NCI-H2081 treated with DMSO at 0.1 percent for 48 hours (cell line): ENCODE measurements at places on chromosomes 4 and X.
A peak's percentile ranks its signal among the peaks of the same experiment; 100 is the strongest.

DNA sequence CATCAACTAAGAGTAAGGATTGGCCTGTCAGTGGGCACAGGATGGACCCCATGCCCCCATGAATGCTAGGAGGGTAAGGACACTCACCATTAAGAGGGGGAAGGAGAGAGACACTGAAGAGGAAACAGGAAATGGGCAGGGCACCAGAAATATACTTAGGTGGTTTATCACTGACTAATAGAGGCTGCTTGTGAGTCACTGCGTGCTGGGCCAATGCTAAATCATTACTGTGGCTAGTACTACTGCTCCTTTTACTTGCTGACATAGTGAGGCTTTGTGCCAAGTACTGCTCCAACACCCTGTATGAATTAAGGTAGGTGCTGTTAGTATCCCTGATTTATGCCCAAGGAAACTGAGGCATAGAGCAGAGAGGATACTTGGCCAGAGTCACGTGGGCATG is 130.4 kb upstream of the FRMPD4 start:
- DNase-seq: no peak

- DNase-seq: no peak
Observed at GRCh38 chr4:4647041-4647440, 105.2 kb upstream of the STX18 start.

GRCh38 chr4:77149789-77150188 is 7.2 kb upstream of the CCNG2 start:
- no peak for DNase-seq

DNA sequence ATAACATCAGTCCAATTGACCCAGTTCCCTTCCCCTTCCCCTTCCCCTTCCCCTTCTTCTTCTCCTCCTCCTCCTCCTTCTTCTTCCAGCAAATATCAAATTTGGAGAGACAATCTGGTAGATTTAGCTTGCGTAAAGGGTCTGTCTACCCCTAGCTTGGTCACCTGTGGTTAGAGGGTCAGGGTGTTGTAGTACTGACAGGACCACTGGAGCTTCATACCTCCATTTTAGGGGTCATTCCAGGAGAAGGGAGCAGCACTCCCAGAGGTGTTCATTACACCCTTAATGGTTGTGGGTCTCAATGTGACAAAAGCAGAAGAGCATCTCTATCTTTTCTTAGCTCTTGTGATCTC is 3.7 kb upstream of the FGB start:
- no peak for DNase-seq

DNA sequence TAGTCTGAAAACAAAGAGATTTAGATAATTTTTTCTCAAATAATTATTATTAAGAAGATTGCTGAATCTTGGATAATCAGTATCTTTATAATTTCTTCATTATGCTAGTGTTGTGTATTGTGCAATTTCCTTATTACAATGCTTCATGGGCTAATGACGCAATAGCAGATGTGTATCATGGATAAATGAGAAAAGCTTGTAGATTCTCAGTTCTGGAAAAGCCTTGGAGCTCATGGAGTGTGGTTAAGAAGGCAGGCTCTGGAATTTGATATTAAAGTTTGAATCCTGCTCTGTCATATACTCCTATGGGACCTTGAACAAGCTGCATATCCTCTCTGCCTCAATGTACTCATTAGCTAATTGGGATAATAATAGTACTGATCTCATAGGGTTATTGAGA is 18.9 kb upstream of the CXCL8 start:
- DNase-seq: no peak

GRCh38 chr4:140326395-140326993 is 47.0 kb upstream of the SCOC start:
- peak; percentile 11 for DNase-seq

- DNase-seq: no peak
Observed at GRCh38 chr4:85979276-85979675, 380.6 kb downstream of the MAPK10 start.

DNA sequence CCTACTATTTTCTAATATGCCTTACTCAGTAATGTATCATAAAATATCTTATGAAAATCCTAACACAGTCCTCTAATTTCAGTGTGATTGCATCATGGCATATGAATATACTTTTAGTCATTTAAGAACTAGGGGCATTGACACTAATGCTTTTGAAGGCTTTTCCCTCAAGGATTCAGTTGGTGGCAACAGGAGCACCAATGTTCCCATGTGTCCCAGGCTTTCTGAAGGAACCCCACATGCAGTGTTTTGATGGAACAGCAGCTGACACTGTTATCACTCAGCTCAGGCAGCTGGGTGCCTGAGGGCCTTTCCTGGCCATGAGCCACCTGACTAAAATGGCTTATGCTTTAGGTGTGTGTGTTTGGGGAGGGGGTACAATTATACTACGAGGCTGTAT is 348.3 kb downstream of the ARHGAP24 start:
- DNase-seq: no peak

DNA sequence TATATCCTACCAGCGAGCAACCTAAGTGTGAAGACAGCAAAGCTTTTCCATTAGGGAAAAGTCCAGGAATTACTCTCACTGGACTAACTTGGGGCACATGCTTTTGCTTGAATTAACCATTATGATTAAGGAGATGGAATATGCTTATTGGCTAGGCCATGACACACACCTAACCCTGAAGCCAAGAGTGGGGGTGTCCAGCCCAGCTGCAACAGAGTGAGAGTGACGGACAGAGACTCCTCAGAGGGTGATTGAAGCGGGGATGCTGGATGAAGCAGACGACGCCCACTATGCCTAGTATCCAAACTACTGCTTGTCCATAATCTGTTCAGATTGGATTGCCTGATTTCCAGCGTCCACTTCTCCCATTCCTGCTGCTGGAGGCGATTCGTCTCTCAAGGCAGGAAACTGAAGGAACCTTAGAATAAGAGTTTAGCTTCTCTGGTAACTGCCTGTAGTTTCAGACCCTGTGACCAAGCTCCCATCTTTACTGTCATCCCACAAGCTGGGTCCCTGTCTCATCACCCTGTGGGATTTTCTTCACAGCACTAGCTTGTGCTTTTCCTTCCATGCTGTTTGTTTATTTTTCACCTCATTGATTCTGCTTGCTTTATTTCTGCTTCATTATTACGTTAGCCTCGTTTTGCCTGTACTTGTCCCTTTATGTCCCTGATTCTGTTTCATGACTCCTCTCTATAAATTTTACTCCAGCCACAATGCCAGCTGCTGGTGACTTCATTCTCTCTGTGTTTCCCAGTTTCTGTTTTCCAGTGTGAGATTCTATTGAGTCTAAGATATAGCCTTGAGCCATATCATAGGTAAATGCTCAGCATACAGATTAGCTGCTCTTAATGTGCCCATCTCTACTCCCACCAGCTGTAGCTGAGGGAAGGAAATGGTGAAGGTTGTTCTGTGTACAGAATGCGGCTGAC is 19.0 kb downstream of the FAM47E start:
- no peak for DNase-seq

GRCh38 chr4:665381-665750 is 8.7 kb downstream of the ATP5ME start:
- no peak for DNase-seq

DNA sequence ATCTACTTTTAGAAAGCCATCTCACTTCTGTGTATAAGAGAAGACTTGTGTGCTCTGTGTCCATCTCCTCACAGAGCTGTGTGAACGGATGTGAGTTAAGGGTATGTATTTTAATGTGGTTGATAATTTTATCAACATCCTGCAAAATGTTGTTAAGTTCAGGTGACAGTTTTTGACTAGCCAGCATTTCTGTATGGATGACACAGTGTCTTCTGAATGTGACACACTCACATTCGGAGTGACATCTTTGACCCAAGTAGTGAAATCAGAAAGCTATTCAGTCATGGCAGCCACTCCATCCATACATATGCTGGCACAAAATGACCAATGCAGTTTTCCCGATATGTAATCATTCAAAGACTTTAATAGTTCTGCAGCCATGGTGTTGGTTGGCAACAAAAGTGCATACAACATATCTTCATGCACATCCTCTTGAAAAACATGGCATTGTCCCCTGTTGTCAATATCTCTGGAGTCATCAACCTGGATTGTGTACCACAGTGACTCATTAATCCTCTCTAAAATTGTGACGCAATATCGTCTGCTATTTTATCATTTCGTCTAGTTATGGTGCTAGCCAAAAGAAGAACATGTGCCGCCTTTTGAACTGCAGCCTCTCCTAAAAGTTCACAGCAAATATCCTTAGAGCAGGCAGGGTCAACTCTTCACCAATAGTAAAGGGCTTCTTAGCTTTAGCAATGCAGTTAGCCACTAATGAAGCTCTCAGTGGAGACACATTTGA is 6.8 kb upstream of the FGF2 start:
- DNase-seq: no peak

- no peak for DNase-seq
Observed at GRCh38 chrX:54043541-54044125, 640 bp downstream of the PHF8 start.

DNA sequence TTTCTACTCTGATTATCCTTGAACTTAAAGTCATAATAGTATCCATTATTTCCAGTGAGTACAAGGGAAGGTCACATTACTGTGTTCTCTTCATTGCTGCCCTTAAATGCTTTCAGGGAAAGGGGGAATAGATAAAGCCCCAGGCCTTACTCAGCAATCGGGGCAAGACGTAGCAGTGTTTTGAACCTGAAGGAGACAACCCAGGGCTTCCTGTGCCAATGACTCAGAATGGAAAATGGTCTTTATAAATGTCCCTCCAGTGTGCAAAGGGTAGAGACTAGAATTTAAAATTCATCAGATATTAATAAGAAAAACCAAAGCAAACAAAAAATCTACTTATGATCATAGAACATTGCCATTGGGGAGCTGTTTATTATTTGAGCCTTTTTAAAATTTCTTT is 23.7 kb downstream of the TLR8 start:
- DNase-seq: no peak

- DNase-seq: no peak
Observed at GRCh38 chr4:62231994-62232393, 1031.9 kb downstream of the ADGRL3 start.

DNA sequence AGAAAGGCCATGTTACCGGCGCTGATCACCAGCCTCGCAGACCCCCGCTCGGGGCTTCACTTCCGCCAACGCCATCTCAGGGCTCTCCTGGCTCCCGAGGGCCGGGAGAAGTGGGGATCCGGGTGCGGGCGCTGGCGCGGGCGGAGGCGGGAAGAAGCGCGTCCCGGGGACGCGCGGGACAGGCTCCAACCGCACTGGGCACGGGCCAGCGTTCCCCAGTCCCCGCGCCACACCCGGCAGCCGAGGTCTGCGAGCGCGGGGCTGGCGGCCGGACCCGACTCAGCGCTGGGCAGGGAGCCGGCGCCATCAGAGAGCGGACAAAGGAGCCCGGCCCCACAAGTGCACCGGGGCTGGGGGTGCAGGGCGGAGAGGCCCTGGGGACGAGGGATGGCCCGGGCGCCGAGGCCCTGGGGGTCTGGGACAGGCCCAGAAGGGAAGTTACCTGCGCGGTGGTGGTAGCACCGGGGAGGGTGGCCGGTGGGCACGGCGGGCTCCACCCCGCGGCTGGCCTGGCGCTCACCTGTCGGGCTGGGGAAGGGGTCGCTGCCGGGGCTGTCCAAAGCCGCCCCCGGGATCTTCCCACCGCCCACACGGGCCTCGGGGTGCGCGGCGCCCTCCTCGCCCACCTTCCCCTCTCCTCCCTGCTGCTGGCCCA is 449 bp downstream of the CTPS2 start:
- DNase-seq: no peak

DNA sequence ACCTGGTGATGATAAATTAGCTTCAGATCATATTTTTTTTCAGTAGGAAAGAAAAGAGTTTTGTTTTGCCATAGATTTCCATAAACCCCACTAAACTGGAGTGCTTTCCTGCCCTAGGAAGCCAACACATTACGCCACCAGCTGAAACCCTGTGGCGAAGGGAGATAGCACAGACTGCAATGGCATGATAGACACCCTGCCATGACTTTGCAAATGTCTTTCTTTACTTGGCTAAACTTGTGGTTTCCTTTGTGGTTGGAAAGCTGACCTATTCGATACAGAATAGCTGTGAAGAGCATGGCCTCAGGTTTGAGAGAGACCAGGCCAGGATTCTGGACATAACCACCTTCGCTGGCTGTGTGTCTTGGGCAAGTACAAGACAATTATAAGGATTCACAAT is 19.1 kb downstream of the MFAP3L start:
- no peak for DNase-seq

- peak; percentile 1 for DNase-seq
Observed at GRCh38 chrX:15564981-15565579, 35.7 kb downstream of the ACE2 start.

DNA sequence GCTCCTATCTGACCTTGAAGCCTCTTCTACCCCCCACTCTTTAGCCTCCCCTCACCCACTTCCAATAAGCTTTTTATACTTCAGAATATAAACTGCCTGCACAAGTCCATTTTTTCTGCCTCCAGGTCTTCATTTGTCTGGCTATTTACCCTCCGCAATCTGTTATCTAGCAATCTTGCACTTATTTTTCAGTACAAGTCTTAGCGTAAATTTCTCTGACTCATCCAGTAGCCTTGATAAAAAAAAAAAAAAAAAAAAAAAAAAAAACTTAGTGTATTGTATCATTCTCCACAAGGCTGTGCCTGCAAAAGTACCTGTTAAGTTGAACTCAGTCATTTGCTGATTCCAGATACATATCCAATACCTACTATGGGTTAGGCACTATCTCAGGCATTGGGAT is 219.5 kb upstream of the DKK2 start:
- no peak for DNase-seq

DNA sequence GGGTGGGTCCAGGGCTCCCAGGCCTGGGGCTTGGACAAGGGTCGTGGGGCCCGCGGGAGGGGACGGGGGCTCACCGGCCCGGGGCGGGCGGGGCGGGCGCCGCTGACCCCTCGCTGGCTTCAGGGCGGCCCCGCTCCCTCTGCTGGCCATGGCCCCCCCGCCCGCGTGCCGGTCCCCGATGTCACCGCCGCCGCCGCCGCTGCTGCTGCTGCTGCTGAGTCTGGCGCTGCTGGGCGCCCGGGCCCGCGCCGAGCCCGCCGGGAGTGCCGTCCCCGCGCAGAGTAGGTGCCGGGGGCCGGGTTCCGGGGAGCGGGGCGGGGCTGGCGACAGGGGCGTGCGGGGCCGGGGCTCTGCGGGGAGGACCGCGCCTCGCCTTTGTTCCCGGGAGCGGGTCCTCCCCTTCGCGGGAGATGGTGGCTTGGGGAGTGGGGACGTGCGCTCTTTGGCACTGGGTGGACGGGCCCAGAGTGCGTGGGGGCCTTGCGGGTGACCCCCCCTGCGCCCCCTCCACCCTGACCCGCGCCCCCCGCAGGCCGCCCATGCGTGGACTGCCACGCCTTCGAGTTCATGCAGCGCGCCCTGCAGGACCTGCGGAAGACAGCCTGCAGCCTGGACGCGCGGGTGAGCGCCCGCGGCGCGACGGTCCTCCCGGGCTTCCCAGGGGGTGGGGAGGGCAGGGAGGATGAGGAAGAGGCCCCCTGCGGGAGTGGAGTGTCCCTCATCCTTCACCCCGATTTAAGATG is 16.8 kb upstream of the NAT8L start:
- DNase-seq: no peak

- peak; percentile 80 for DNase-seq
Observed at GRCh38 chrX:93673056-93673868, at the start of gene NAP1L3. Gene NAP1L3 (minus strand): TSS chrX:93673578. CDS start chrX:93673304, 274 bp downstream.

- DNase-seq: no peak
Observed at GRCh38 chr4:24322511-24322910, 261.8 kb downstream of the DHX15 start.

GRCh38 chrX:123869488-123869887 is 9.6 kb downstream of the XIAP start:
- no peak for DNase-seq

GRCh38 chr4:85726555-85726954 is 251.6 kb downstream of the ARHGAP24 start:
- DNase-seq: no peak

- no peak for DNase-seq
Observed at GRCh38 chrX:100687546-100687945, 43.5 kb downstream of the SRPX2 start.
